ENCODE measurements at places on chromosomes 3 and 15.
A peak's percentile ranks its signal among the peaks of the same experiment; 100 is the strongest.

DNA sequence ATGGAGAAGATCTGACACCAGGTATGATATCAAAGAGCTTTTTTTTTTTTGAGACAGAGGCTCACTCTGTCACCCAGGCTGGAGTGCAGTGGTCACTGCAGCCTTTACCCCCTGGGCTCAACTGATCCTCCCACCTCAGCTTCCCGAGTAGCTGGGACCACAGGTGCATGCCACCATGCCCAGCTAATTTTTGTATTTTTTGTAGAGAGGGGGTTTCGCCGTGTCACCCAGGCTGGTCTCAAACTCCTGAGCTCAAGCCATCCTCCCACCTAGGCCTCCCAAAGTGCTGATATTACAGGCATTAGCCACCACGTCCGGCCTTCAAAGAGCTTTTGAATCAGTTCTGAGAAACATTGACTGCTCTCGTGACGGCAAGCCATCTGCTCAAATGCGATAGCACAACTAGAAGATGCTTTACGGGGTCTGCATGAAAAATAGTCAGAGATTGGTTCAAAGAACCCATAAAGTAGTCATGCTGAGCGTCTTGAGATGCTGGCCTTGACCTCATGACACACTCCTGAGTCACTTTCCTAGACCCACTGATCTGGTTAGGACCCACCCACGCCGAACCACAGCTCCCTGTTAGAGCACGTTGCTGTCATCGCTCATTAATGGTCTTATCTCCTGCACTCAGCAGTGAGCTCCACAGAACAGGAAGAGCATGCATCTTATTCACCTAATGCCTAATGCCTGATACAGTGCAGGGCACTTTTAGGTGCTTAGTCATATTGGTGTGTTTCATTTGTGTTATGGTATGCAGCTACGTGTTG lies 57.0 kb upstream of the NR2F2 start:
- no peak for DNase-seq

GRCh38 chr15:75921732-75922703 lies 18.3 kb downstream of the FBXO22 start:
- DNase-seq, result peak; percentile 5

DNA sequence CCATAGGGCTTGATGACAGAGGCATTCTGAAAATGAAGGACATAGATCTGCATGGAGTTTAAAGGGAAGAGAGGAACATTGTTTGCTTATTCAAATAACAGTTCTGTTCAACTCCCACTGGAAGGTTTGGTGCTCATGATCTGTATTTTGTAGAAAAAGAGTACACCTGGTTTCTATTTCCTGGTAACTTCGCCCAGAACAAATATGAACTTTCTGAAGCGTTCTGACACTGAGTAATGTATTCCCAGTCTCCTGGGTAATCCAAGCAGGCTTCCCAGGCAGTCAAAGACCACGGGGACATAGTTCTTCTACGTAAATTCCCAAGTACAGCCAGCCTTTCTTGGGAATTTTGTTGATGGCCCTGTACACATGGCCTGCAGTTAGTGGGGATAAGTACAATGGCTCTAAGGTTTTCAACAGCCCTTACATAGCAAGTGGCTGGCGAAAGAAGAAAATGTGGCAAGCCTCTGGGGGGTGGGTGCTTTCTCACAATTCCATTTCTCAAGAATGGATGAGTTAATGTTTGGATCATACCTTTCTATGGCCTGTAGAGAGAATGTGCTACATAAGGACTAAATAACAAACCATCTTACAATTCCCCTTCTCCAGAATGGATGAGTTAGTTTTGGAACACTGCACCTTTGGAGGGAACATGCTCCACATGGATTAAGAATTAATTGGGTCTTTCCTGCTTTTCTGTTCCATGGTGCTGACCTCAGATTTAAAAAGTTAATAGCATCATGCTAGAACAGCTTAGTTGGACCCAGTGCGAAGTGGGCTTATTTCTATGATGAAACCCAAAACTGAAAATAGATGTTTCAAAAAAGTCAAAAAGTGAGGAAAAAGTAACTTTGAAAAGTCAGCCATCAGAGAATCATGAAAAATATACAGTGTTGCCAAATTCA lies 52.7 kb downstream of the COL6A6 start:
- DNase-seq, result no peak

GRCh38 chr15:65912235-65912634 lies 42.9 kb downstream of the RAB11A start:
- no peak for DNase-seq

DNA sequence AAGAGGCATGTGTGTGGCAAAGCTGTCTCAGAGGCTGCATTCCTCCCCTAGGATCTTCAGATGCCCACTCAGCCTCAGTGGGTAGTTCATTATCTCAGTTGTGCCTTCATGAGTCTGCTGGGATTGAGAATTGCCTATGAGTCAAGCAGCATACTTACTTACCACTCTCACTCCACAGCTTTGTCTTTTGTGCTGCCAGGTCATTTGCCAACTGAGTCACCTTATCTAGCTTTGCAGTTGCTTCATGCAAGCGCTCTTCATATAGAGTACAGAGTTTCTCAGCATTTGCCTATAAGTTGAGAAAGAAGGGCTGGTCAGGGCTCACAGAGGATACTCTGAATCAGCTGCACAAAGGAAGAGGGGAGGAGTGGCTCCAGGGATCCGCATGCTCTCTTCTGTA lies 89.5 kb downstream of the MYH15 start:
- no peak for DNase-seq

GRCh38 chr3:136173939-136174490 lies 22.1 kb downstream of the MSL2 start:
- no peak for DNase-seq

DNA sequence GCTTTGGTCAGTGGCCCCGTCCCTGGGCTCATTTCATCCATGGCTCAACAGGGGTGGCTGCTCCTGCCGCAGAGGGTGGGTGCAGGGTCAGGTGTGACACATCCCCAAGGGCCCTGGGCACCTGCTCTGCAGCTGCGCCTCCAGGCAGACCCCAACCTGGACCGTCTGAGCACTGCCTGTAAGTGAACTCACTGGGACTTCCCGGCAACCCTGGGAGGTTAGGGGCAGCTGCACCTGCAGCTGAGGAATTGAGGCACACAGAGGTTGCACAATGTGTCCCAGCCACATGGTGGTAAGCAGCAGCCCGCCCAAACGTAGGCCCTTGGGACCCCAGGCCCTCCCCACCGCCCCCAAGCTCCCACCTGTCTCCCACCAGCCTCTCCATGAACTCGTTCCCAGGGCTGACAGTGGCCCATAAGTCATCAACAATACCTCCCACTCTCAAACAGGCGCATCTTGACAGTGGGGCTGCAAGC lies 55.1 kb downstream of the PLXNA1 start:
- DNase-seq, result no peak

DNA sequence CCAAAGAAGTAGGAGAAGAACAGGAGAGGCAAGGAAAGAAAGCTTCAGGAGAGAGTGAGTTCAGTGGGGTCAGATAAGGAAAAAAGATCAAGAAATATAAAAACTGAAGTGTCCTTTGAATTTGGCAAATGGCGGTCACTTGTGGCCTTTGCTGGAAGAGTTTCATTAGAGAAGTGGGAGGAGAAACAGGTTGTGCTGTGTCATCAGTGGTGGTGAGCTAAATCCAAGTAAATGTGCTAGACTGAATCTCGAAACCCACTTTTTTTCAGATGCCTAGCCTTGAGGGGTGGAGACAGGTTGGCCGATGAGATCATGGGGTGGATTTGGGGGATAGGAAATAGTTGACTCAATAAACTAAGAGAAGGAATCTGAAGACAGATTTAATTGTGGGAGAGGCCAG lies 43.7 kb downstream of the CHRD start:
- no peak for DNase-seq

- no peak for DNase-seq
Observed at GRCh38 chr3:158273656-158274055, 163.8 kb downstream of the RSRC1 start.

DNA sequence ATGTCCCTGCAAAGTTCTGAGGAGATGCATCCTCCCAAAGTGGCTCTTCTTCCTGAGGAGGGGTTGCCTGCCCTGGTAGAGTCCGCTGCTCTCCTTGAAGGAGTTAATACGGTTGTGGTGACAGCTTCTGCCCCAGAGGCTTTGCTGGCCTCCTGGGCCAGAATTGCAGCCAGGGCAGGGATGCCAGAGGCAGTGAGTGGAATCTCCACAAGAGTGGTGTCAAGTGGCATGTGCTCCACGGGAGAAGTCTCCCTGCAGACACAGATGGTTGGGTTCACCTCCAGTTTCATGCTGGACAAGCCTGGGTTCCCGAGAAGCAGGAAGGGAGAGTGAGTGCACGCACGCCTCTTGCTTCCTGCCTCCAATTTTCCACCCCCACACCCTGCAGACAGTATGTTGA lies 105.5 kb downstream of the SLC25A26 start:
- no peak for DNase-seq

DNA sequence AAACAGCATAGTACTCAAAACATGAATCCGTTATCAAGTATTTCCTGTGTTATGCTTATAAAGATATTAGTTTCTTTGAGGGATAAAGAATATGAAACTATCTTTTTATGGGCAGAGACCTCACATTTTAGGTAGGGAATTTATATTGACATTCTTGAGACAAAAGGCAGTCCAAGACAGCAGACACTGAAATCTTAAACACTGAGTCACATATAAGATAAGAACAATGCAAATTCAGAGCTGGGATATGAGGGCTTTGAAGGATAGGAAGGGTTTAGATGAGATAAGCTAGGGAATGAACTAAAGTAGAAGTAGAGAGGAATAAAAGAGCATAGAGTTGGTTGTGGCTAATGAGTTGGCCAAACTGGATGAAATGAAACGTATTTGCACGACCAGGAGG lies 58.4 kb downstream of the ASTE1 start:
- no peak for DNase-seq

GRCh38 chr15:72907733-72908132 lies 124.2 kb upstream of the ADPGK start:
- DNase-seq, result peak; percentile 6

- no peak for DNase-seq
Observed at GRCh38 chr15:100276506-100276905, 65.3 kb downstream of the ADAMTS17 start.

GRCh38 chr15:75666823-75667501 lies 19.2 kb downstream of the SNX33 start:
- no peak for DNase-seq

- DNase-seq, result no peak
Observed at GRCh38 chr3:68751888-68752287, 180.5 kb downstream of the TAFA4 start.

DNA sequence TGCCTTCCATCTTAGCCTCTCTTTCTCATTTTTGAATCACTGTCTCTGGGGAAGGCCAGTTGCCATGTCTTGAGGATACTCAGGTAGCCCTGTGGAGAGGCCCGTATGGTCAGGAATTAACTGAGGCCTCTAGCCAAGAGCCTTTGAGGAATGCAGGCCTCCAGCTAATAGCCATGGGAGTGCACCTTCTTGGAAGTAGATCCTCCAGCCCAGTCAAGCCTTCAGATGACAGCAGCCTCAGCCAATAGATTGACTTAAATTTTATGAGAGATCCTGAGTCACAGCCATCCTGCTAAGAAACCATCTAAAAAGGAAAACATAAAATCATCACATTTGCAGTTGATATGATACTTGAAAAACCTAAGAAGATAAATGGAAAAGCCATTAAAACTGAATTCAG lies 112.5 kb upstream of the BNIP2 start:
- DNase-seq, result no peak

DNA sequence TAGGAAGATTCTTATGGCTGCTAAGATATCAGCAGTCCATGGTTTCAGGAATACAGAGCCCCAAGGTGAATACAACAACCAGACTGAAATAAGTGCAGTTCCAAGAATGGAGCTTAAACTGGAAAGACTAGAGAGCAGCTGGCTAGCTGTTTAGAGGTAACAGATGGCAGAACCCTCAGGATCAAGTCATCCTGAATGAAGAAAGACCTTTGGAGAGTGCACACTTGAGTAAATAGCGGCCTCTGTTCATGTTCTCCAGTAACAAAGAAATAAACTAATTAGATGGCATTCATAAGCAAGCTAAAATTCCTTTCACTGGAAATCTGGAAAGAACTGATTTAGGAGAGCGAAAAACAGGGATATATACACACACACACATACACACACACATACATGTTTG lies 968.4 kb downstream of the FHIT start:
- DNase-seq, result no peak

GRCh38 chr15:26781816-26782215 lies 8.9 kb upstream of the GABRB3 start:
- no peak for DNase-seq

- no peak for DNase-seq
Observed at GRCh38 chr3:104717828-104718196, 648.9 kb upstream of the ALCAM start.

GRCh38 chr3:20316238-20316637 lies 130.2 kb upstream of the SGO1 start:
- no peak for DNase-seq

DNA sequence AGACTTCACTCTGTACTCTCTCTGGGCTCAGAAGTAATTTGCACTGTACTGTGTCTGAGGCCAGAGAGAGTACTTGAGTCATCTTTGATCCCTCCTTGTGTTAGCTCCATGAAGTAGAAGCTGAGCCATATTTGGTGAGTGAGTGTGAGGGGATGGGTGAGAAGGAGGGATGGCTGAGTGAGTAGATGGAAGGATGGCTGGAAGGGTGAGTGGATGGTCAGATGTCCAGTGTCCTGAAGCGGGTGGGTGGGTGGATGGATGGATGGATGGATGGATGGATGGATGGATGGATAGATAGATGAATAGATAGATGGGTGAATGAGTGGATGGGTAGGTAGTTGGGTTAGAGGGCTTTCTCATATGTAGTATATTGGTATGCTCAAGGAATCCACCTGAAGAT lies 39.3 kb downstream of the FGD5 start:
- DNase-seq, result no peak

DNA sequence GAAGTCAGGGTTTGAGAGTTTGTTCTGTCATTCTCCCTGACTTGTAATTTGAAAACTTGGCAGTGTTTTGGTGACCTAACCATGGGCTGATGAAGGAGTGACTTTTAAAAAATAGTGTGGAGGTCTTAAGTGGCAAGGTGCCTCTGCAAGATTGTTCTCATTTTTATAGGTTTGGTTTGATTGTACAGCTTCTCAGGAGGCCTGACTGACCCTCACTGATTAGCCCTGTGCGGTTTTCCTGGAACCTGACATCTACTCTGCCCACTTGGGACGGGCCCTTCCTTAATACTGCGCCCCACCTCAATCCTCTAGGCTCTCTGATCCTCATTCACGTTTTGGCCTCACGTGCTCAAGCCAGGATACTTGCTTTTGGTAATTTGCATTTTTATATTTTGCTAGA lies 2.8 kb downstream of the UBE2E1 start:
- no peak for DNase-seq

All from NCI-H2081 (cell line).